SJSA1 (cell line): ENCODE measurements at places on chromosomes 4 and X.
A peak's percentile ranks its signal among the peaks of the same experiment; 100 is the strongest.

GRCh38 chrX:115367951-115368350, 78.4 kb downstream of the LUZP4 start:
- DNase-seq: no peak

GRCh38 chrX:53280331-53281320, 758 bp downstream of the IQSEC2 start:
- no peak for DNase-seq

GRCh38 chrX:8870411-8870810, 69.2 kb upstream of the FAM9A start:
- no peak for DNase-seq

GRCh38 chrX:42992199-42992943, 214.4 kb upstream of the PPP1R2C start:
- DNase-seq: no peak

DNA sequence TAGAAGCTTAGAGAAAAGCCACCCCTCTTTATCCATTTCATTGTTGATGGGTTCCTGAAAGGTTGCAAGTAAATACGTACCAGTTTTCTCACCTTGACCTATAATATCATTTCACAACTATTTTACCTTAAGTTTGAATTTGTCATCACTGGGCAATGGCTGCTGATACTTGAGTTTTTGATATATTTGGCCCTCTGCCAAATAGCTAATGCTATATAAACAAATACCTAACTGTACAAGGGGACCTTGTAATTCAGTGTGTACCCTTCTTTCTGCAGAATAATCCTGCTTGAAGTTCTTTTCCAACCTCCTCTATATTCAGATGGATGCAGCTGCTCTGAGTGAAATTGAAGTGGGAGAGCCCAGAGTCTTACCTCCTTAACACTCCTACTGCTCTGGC, 19.0 kb upstream of the GLUD2 start:
- DNase-seq: no peak

GRCh38 chr4:154277172-154277571, 214.4 kb downstream of the DCHS2 start:
- peak; percentile 1 for DNase-seq

- DNase-seq: no peak
Observed at GRCh38 chr4:101258883-101259282, 88.4 kb downstream of the PPP3CA start.

- no peak for DNase-seq
Observed at GRCh38 chr4:98113012-98113411, 30.3 kb downstream of the STPG2 start.

- DNase-seq: peak; percentile 1
Observed at GRCh38 chrX:36867143-36867542, 141.0 kb upstream of the FAM47C start.

DNA sequence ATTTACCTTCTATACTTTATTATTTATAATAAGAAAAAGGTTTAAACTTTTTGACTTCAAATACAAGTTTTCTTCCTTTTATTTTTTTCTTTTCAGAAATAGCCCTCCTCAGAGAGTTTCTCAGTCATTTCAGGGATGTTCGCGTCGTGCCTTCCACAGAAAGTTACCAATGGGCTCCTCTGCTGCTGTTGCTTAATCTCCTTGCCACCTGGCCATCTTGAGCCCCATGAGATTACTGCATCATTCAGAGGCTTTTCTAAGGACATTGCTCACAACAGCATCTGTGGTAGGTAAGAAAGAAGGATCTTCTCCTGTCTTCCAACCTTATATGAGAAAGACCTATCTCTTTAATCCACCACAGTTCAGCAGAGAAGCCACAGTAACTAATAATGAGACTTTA, 1361.9 kb upstream of the ADGRL3 start:
- no peak for DNase-seq

DNA sequence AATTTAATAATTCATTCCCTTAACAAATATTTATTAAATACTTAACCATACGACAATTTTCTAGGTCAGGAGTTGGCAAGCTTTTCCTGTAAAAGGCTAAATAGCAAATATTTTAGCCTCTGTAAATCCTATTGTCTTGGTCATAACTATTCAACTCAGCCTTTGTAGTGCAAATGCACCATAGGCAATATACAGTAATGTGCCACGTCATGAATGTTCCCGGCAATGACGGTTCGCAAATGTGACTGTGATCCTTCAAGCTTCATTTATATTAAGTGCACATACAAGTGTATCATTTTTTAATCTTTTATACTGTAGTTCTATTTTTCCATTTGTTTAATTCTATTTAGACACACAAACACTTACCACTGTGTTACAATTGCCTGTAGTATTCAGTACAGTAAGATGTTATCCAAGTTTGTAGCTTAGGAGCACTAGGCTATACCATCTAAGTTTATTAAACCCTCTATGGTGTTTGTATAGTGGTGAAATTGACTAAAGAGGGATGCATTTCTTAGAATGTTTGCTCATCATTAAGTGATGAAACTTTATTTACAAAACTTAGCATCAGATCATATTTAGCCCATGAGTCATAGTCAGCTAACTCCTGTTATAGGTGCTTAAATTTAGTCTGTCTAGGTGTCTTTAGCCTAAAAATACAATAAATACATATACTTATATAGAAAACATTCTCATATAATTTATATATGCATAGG, 553.6 kb downstream of the STPG2 start:
- no peak for DNase-seq

GRCh38 chrX:119238557-119238956, 2.5 kb downstream of the PGRMC1 start:
- DNase-seq: no peak

DNA sequence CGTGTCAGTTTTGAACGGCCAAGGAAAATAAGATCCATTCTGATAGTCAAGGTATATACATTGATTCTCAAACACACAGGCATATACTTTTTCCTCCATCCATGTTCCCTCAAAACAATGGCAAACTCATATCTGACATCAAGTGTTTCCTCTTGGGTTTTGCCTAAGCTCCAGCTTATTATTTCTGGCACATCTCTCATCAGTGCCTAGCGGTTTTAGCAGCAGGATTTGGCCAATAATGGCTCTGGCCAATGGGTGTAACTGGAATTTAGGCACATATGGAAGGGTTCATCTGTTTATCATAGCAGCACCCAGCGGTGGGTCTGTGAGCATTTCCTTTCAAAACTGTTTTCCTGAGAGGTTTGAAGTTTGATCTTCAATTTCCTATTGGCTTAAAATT, 161.6 kb upstream of the TLL1 start:
- no peak for DNase-seq

DNA sequence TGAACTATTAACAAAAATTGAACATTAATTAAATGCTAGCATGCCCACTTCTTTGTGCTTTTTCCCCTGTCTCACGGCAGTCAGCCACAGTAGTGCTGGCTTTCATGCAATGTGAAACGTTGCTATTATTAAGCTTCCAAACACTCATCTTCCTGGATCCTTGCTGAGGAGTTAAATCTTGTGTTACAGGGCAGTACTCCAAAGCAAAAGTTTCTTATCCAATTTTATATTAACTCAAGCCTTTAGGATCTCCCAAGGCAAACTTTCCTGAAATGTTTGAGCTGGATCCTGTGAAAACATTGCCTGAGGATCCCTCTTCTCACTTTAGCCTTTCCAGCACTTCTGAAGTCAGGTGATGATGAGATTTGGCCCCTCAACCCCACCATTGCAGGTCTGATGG, 1454.8 kb downstream of the FSTL5 start:
- DNase-seq: no peak

- DNase-seq: peak; percentile 41
Observed at GRCh38 chrX:69110116-69110530, 55.1 kb downstream of the PJA1 start.

DNA sequence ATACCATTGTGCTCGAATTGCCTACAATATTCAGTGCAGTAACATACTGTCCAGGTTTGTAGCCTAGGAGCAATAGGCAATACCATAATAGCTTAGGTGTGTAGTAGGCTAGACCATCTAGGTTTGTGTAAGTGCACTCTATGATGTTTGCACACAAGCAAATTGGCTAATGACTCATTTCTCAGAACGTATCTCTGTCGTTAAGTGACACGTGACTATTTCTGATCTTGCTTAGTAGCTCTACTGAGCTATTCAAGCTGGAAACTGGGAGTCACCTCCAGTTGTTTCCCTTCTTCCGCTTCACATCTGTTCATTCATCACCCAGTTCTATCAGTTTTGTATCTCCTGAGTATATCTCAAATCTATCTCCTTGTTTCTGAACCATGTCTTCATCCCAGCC, 86.1 kb downstream of the HNRNPD start:
- DNase-seq: no peak

GRCh38 chrX:16870862-16871815, 977 bp upstream of the RBBP7 start:
- DNase-seq: no peak

- no peak for DNase-seq
Observed at GRCh38 chrX:154401918-154402621, 3.9 kb downstream of the RPL10 start.

GRCh38 chr4:1217366-1217765, 31.6 kb downstream of the CTBP1 start:
- DNase-seq: no peak

DNA sequence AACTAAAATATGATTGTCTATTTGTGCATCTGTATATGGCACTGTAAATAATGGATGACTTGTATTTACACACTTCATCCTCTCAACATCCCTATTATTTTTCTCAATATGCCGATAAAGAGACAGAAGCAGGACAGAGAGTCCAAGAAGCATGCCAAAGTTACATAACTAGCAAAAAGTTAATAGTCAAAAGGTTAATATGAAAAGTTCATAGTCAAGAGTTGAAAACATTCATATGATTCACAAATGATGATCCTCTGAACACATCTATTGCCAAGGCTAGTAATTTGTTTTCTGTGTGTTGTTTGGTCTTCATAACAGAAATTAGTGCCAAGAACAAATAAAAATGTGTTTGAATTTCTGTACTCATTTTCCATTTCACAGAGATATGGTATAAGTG, 231.0 kb downstream of the ADAMTS3 start:
- no peak for DNase-seq

DNA sequence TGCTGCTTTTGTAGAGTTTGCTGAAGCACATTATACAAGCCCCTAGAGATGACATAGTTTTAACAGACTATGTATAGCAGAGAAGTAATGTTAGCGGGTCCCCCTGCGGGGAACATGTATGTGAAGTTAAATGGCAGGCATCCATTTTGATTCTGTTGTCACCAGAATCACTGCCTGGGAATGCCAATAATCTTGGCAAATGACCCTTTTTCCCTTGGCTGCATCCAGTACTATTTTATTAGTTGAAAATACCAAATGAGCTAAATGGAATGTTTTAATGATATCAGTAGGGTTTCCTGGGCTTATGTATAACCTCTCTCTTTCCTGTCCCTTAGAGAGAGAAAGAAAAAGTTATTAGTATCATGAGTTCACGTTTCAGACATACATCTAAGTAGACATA, 93.6 kb downstream of the LIMCH1 start:
- no peak for DNase-seq

DNA sequence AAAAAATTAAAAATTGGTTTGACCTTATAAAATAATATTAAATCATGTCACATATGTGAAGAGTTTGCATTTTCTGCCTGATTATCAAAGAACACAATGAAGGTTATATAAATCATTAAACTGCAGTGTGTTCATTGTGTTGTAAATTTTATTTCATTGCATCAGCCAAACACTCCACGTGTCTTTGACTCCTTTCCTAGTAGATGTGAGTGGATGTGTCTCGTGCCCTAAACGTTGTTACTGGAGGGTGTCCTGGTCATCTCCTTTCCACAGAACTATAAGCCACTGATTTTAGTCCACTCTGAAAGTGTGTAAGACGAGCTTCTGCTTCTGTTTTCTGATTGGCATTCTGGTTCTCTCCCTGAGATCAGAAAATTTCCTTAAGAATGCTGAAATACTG, 127.3 kb downstream of the NDST4 start:
- DNase-seq: no peak

- DNase-seq: no peak
Observed at GRCh38 chrX:134000260-134001245, 15.2 kb upstream of the GPC3 start.

DNA sequence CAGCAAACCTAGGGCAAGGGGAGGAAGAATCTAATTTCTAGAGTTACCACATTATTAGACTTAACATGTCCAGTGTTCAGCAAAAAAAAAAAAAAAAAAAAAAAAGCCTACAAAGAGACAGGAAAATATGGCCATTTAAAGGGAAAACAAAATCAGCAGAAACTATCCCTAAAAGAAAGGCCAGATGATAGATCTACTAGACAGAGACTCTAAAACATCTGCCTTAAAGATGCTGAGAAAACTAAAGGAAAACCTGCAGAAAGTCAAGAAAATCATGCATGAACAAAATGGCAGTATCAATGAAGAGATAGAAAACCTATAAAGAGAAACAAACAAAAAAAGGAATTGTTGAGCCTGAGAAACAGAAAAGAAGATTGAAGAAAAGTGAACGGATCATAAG, 43.8 kb downstream of the NELFA start:
- DNase-seq: no peak

GRCh38 chrX:31376408-31377022, 304.7 kb upstream of the FTHL17 start:
- no peak for DNase-seq

- DNase-seq: no peak
Observed at GRCh38 chr4:22502895-22503814, 12.7 kb downstream of the ADGRA3 start.

DNA sequence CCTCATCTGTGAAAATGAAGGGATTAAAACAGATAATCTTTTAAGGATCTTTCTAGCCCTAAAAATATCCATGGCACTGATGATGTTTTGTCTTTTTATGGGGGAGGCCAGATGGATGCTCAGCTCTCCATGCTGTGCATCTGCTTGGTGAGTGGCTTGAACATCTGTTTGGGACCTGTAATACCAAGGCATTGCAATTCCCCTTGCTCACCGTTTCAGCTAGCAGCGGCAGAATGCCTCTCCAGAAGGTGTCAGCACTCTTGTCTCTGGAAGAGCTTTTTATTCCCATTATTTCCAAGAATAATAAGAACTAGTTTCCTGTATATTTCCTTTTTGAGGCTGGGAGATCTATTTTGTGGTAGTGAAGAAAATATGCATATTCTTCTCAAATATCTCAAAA, 151.9 kb upstream of the ANK2 start:
- no peak for DNase-seq

DNA sequence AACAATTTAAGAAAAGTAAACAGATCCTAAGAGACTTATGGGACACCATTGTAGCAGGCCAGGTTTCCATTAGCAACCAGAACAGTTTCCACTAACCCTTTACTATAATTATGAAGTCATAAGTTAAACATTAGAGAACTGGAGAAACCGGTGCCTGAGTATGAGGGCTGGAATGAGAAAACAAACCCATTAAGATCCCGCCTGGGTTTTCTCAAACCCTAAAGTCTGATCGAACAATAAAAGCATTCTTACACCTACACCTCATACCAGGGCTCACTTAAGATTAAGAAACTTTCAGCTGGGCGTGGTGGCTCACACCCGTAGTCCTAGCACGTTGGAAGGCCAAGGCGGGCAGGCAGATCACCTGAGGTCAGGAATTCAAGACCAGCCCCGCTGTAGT, 13.7 kb upstream of the DHX15 start:
- DNase-seq: no peak

- DNase-seq: no peak
Observed at GRCh38 chr4:94507708-94508107, 56.0 kb downstream of the PDLIM5 start.
